ENCODE measurements at places on chromosomes 3 and 15. TPM values are rescaled to one million over a fixed set of nuclear protein-coding genes. Genes with fewer than 3 reads are reported as not detected.

DNA sequence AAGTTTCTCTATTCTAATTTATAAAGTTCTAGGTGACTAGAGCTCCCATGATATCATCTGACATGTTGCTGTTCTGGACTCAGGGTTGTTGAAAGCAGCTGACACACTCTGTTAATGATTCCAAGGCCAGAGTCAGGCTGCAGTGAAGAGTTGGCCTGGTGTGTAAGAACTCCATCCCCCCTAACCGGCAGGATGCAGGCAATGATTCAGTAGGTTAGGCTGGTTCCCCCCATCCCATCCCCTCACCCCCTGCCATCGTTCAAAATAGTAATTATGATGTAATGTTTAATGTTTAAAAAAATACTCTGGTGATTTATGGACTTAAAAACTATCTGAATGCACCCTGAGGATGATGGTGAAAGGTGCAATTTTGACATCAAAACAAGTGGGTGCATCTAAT, 4.6 kb upstream of the TRIM71 start:
- H3K4me1 ChIP-seq: no peaks in the 10 kb centered on the region
- H3K27ac ChIP-seq: no peak overlapping the region
- no peaks in the 10 kb centered on the region for H3K36me3 ChIP-seq
- H3K4me3 ChIP-seq: no peak overlapping the region

DNA sequence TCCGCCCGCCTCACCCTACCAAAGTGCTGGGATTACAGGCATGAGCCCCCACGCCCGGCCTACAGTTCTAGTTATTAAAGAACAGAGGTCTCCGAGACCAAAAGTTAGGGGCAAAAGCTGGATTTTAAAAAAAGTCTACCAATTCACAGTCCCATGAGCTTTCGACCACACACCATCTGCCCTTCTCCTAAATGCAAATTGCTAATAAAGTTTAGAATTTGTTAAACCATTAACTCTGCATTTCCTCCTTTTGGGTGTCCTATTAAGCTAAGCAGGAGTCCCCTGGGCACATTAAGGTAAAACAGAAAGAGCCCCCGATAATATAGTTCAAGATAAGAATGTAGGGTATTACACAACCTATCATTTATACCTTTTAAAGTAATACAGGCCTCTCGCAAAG, 322.7 kb downstream of the FOXP1 start:
- no peak overlapping the region for H3K4me3 ChIP-seq
- no peak for DNase-seq
- no peaks in the 10 kb centered on the region for H3K4me1 ChIP-seq
- H3K27ac ChIP-seq: no peak overlapping the region
- no peaks in the 10 kb centered on the region for H3K36me3 ChIP-seq

DNA sequence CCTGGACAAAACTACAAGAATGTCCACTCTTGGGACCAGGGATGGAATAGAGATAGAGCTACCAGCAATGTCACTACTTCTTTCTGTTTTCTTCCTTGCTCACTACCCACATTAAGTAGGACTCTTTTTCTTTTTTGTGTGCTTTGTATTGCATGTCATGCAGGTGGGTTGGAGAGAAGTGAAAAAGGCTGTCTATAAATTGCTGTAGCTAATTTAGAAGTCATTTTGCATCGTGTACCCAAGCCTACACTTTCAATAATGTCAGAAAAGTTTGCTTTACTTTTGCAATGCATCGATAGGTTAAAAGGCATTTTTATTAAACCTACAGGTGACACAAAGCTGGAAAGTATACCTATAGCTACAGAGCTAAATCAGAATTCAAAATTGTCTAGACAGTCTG, 58.9 kb downstream of the GTF2E1 start:
- no peak for DNase-seq
- H3K4me1 ChIP-seq: no peaks in the 10 kb centered on the region
- H3K27ac ChIP-seq: no peak overlapping the region
- no peaks in the 10 kb centered on the region for H3K27me3 ChIP-seq
- H3K4me3 ChIP-seq: no peak overlapping the region
- H3K36me3 ChIP-seq: no peaks in the 10 kb centered on the region

DNA sequence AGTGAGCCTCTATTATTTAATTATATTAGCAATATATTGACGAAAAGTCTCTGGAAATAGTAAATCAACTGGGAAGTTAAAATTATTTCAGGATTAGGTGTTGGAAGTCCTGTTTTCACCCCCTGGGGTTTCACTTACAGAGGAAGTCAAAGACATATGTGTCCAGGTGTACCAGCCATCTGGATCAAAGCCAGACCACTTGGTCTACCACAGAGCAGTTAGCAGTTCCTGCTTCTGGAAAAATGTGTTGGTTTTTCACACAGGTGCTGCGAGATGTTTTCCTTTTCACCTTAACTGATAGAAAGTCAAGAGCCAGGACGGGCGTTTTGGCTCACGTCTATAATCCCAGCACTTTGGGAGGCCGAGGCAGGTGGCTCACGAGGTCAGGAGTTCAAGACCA, 13.1 kb downstream of the MME start:
- no peaks in the 10 kb centered on the region for H3K36me3 ChIP-seq
- no peak for DNase-seq
- H3K4me3 ChIP-seq: no peak overlapping the region
- no peaks in the 10 kb centered on the region for H3K27me3 ChIP-seq
- no peaks in the 10 kb centered on the region for H3K4me1 ChIP-seq

DNA sequence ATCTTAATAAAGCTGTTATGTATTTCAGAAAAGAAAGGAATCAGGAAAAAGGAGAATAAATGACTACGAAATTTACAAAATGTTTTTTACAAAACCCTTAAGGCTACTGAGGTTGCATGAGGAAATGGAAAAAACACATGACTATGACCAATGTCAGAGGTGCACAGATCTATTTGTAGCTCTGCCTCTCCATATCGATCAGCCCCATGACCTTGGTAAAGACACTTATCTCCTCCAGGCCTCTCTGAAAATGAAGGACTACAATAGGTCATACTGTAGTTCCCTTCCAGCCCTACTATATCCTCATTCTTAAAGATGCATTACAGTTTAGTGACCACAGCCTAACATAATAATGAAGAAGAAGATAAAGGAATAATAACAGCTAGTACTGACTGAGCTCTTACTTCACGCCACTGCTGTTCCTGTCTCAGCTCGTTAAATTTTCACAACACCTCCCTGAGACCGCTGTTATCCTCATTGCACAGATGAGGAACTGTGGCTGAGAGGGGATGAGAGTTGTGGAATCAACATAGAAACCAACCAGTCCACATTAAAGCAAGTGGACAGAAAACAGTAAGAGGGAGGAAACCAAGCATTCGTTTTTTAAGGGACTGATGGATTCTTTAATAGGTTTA, 163.2 kb downstream of the MAGI1 start:
- no peaks in the 10 kb centered on the region for H3K27me3 ChIP-seq
- H3K36me3 ChIP-seq: no peaks in the 10 kb centered on the region
- H3K4me1 ChIP-seq: no peaks in the 10 kb centered on the region
- no peak overlapping the region for H3K4me3 ChIP-seq
- no peak for DNase-seq
- H3K27ac ChIP-seq: no peak overlapping the region

ADCY5 gene
- 0.49 TPM for total RNA-seq

RTP4 gene
- not detected for total RNA-seq

GNAT1 gene
- total RNA-seq: not detected

SCAANT1 gene
- not detected for total RNA-seq
